Right ventricle myocardium inferior (tissue), 1 donor: ENCODE measurements at places on chromosomes 4 and X.
A peak's percentile ranks its signal among the peaks of the same experiment; 100 is the strongest.

GRCh38 chrX:148811236-148811635 is 310.8 kb downstream of the AFF2 start:
- no peak for DNase-seq

- no peak for DNase-seq
Observed at GRCh38 chrX:8748855-8749254, 16.9 kb upstream of the ANOS1 start.

DNA sequence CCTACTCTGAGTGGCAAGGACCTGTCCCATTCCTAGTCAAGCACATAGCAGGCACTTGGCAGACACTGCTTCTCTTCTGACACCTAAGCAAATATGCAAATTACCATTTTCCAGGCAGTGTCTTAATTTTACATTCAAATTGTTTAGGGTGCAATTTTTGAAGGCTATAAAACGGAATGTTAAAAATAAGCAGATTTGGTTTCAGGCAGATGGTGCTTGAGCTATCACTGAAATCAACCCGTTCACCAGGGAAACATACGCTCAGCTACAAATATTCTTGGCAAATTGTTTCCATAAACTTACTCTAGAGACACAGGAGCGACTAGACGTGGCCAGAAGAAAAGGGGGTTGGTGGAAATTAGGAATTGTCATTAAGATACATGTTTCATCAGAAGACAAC is 45.7 kb downstream of the BEND2 start:
- no peak for DNase-seq

DNA sequence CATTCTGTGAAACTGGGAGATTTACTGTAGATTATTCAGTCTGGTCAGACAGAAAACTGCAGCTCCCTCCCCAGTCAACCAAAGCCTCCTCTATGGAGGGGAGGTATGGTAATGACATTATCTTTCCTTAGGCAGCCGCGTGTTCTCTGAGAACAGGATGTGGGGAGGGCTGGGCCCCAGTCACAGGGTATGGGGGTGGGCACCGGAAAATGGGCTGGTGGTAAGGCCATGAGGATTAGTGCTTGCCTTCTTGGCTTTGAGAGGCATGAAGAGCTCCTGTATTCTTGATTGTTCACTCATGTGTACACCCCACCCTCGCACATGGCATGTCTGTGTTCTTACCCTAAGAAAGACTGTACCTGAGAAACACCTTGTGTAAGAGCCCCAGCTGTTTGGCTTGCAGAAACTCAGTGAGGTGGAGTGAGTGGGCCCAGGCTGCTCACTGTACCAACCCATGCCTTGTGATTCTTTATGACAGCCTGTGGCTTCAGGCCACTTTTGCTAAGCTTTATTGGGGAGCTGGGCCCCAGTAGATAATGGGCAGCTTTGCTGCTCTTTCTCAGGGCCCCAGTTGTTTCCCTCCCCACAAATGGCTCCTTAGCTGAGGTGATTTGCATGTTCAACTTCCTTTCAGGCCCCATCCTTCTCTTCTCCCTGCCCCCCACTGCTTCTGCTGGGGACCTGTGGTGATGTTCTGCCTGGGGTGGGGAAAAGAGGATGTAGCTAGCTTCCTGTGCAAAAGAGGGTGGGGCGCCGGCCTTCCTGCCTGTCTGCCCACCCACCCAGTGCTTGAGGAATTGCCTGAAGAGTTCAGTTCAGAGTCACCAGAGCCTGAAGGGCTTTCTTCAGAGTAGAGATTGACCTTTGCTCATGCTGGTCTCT is 30.7 kb downstream of the MSN start:
- peak; percentile 76 for DNase-seq

DNA sequence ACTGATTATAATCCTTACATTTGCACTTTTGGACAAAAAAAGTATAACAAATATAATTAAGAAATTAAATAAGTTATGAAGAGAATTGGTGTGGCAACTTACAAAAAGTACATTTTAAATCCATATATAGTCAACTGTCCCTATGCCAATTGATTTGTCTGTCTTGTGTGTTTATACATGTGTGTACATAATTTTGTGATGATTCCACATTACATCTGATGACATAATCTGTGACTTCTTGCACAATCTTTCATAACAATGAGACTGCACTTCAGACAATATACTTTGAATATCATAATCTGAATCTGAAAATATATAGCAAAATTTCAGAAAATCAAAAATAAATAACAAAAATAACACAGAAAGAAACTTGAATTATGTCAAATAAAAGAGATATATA is 953.4 kb downstream of the FAT4 start:
- no peak for DNase-seq

- DNase-seq = no peak
Observed at GRCh38 chrX:71400710-71401109, 34.6 kb downstream of the TAF1 start.

DNA sequence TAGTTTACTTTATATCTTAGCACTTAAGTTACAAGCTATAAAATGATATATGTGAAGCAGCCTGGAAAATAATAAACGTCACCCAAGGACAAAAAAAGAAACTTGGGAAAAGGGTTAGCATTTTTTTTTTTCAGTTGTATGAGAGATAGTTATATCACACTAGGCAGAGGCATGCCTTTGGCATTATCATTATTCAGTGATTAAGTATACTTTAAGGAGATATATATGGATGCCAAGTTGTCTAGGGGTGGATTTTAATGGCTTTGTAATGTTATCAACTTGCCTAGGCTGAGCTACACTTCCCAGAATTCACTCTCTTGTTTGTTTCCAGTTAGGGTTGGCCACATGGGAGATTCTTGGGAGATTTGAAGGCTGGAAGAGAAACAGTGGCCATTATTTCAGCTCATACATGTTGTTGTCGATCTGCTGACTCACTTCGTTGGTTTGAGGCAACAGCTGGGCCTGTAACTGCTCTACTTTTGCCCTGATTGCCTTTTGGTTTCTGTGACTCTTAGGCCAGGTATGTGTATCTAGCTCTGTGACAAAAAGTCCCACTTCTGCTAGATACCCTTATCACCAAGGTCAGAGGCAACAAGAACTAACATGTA is 11.5 kb upstream of the SRPX start:
- DNase-seq = no peak

DNA sequence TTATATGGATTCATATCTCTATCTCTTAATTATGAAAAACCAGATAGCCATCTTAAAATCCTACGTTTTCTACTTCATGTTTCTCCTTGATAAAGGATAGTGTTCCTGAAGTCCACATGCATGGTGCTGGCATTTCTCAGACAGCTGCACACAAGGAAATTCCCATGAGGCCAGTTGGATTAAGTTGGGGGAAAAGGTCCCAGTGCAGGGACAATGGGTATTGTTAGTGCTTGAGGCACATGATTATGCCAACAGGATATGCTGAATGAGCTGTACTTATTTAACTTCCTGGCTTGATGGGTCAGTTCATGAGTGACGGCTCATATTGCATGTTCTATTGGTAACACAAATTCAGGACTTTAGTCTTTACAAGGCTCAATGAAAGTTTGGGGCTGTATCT is 913.9 kb upstream of the NDST4 start:
- no peak for DNase-seq

DNA sequence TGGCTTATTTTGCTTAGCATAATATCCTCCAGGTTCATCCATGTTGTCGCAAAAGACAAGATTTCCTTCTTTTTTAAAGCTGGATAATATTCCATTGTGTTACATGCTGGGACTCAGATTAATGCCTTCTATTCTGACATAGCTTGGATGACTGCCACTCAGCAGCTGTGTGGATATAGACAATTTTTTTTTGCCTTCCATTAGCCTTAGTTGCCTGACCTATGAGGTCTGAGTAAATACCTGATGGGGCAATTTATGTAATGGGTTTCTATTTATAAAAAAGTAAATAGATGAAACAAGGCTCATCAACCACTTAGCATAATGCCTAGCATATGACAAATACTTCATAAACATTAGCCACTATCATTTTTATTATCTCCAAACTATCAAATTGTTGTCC is 515.4 kb downstream of the ZNF674 start:
- DNase-seq = no peak

GRCh38 chr4:177555007-177555574 is 112.9 kb upstream of the AGA start:
- DNase-seq = no peak

- no peak for DNase-seq
Observed at GRCh38 chrX:10254739-10255138, 98.0 kb downstream of the CLCN4 start.

- DNase-seq = no peak
Observed at GRCh38 chr4:64807821-64808220, 398.6 kb upstream of the TECRL start.

DNA sequence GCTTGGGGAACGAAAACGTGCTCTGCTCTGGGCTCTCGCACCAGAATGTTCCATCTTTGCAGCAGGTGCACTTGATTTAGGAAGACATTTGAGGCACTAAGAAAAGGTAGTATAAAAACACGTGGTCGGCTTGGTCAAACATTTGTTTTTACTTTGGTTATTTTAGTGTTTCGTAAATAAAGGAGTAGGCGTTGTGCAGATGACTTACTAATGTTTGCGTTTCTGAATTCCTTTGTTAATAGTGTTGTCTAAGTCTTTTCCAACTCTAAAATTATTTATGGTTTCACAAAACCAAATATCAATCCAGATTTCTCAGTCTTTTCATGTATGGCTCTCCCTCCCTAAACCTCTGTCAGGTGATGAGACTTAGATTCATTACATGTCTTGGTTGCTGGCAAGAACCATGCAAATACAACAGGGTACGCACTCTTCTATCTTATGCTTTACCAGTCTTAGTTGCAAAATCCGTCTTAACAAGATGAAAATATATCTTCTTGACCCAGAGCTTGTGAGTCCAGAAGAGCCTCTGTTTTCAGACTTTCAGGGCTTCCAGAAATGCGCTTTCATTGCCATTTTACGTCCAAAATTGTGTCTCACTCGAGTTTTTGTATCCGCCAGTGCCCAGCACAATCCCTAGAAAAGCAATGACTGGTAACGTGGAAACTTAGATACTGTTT is 686 bp downstream of the MTHFD2L start:
- no peak for DNase-seq
